ENCODE measurements at places on chromosomes 1 and 21. TPM values are rescaled to one million over a fixed set of nuclear protein-coding genes. Genes with fewer than 3 reads are reported as not detected.

- peak; percentile 40 for DNase-seq
- no peaks in the 10 kb centered on the region for H3K36me3 ChIP-seq
- peaks cover 11% of the 10 kb centered on the region for H3K27me3 ChIP-seq
Observed at GRCh38 chr1:46490656-46491442, 1.2 kb downstream of the DMBX1 start.

DNA sequence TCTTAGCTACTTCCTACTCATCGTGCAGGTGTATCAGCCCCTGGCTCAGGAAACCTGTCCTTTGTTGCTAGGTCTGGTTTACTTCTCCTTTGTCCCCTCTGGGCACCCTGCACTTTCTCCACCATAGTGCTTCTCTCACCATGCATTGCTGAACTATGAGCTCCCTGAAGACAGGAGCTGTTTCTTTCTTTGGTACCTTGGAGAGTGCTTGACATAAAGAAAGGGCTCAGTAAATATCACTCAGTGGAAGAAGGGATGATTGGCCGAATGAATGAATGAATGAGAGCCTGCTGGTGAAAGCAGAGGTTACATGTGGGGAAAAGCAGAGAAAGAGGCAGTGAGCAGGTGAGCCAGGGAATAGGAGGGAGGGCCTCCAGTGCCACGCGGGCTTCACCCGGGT is 9.8 kb upstream of the HMGB4 start:
- peaks cover 2% of the 10 kb centered on the region for H3K27me3 ChIP-seq
- no peak overlapping the region for H3K27ac ChIP-seq
- no peak overlapping the region for H3K4me3 ChIP-seq
- no peaks in the 10 kb centered on the region for H3K36me3 ChIP-seq

DNA sequence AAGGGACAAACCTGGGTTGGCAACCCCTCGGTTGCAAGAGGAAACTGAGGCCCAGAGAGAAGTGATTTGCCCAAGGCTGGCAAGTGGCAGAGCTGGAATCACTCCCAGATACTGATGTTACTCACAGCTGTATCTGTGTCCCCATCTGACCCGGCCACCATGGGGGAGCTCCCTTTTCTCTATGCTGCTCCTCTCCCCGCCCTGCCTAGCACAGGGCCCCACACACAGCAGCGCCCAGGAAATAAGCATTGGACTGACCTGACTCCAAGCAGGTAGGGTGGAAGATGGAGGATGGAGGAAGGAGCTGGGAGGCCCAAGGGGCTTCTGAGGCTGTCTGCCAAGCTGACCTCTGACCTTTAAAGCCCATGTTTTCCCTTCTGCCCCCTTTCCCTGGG is 3.0 kb upstream of the FBLIM1 start:
- peaks cover 11% of the 10 kb centered on the region for H3K4me1 ChIP-seq
- no peaks in the 10 kb centered on the region for H3K36me3 ChIP-seq
- no peak for DNase-seq

DNA sequence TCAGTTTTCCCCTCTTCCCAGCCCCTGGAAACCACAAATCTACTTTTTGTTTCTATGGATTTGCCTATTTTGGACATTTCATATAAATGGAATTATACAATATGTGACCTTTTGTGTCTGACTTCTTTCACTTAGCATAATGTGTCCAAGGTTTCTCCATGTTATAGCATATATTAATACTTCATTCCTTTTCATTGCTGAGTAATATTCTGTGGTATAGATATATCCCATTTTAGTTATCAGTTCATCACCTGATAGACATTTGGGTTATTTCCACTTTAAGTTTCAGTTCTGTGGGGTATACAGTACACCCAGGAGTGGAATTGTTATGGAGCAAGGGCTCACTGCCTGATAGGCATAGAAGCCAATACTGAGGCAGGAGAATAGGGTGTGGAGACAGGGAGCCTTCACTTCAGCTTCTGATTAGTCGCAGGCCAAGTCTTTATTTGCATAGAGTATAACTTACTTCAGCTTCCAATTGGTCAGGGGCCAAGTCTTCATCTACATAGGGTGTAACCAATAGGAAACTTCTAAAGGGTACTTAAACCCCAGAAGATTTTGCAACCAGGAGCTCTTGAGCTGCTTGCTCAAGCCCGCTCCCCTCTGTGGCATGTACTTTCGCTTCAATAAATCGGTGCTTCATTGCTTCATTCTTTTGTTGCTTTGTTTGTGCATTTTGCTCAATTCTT is 8.3 kb upstream of the NVL start:
- H3K4me3 ChIP-seq: no peak overlapping the region
- no peaks in the 10 kb centered on the region for H3K27me3 ChIP-seq
- no peak overlapping the region for H3K27ac ChIP-seq

DNA sequence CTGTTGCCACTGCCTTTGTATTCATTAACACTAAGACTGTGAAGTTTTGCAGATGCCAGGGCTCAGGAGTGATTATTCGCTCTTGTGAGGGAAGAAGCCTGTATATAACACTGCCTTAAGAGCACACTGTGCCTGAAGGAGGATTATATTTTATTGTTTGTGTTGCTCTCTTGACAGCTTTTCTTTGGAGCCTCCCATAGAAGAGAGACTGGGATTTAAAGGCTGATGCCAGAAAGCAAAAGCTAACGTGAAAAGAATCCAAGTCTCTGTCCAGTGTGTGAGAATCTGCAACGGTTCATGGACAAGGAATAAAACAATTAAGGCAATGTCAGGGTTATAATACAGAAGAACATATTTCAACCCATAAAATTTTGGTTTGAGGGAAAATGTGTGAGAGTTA is 316.8 kb downstream of the NFIA start:
- H3K27ac ChIP-seq: no peak overlapping the region
- peaks cover 21% of the 10 kb centered on the region for H3K4me1 ChIP-seq
- H3K4me3 ChIP-seq: no peak overlapping the region
- H3K36me3 ChIP-seq: peaks cover 7% of the 10 kb centered on the region
- DNase-seq: peak; percentile 29

DNA sequence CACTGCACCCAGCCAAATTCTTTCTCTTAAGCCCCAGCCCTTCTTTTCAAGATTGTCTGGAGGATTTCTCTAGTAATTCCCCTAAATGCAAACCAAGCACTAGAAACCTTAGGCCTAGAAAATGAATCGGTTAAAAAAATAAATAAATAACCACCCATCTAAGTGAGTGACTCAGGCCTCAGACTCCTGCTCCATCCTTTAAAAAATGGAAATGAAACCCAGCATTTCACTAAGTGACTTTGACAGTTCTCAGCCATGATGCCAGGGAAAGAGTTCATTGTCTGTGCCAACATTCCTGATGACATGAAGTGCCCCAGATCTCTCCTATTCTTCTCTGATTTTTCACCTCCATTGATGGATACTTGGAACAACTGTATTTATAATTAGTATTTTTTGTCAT is 415.2 kb upstream of the DAB1 start:
- no peaks in the 10 kb centered on the region for H3K36me3 ChIP-seq
- no peaks in the 10 kb centered on the region for H3K27me3 ChIP-seq
- no peak for DNase-seq
- no peak overlapping the region for H3K27ac ChIP-seq
- H3K4me3 ChIP-seq: no peak overlapping the region
- H3K4me1 ChIP-seq: no peaks in the 10 kb centered on the region

GRCh38 chr1:14924455-14925331 is 228.9 kb upstream of the TMEM51 start:
- peak; percentile 61 for DNase-seq
- no peak overlapping the region for H3K27ac ChIP-seq
- no peaks in the 10 kb centered on the region for H3K36me3 ChIP-seq

DNA sequence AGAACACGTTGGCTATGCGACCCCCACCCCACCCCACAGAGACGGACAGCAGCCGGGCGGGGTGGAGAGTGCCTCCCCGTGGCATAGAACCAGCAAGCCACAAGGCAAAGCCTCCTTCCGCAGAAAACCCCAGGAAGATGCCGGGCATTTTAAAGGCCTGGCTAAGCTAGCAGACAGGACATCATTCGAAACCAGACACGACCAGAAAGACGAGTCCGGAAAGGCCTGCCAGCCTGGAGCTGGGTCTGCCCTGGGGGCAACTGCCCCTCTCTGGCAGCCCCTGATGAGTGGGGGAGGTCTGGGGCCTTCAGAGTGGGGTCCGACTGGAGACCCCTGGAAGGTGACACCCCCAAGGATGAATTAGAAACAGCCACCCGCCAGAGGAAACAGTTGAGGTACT is 8.5 kb downstream of the FTCD start:
- no peak overlapping the region for H3K4me3 ChIP-seq
- H3K4me1 ChIP-seq: no peaks in the 10 kb centered on the region
- no peaks in the 10 kb centered on the region for H3K36me3 ChIP-seq
- H3K27ac ChIP-seq: no peak overlapping the region
- H3K27me3 ChIP-seq: no peaks in the 10 kb centered on the region

GRCh38 chr1:10819198-10819901 is 22.9 kb upstream of the CASZ1 start:
- no peak for DNase-seq
- H3K36me3 ChIP-seq: no peaks in the 10 kb centered on the region
- H3K27ac ChIP-seq: no peak overlapping the region

- no peak overlapping the region for H3K4me3 ChIP-seq
- no peaks in the 10 kb centered on the region for H3K27me3 ChIP-seq
- no peak for DNase-seq
- H3K36me3 ChIP-seq: no peaks in the 10 kb centered on the region
- no peaks in the 10 kb centered on the region for H3K4me1 ChIP-seq
- no peak overlapping the region for H3K27ac ChIP-seq
Observed at GRCh38 chr1:244813327-244813726, 22.1 kb upstream of the COX20 start.

GRCh38 chr1:60924964-60925798 is 157.2 kb upstream of the NFIA start:
- H3K36me3 ChIP-seq: no peaks in the 10 kb centered on the region
- no peak overlapping the region for H3K4me3 ChIP-seq
- no peak overlapping the region for H3K27ac ChIP-seq
- no peaks in the 10 kb centered on the region for H3K27me3 ChIP-seq

GRCh38 chr1:162696286-162696862 is 64.1 kb downstream of the DDR2 start:
- no peak overlapping the region for H3K4me3 ChIP-seq
- H3K36me3 ChIP-seq: no peaks in the 10 kb centered on the region
- DNase-seq: peak; percentile 99
- peaks cover 12% of the 10 kb centered on the region for H3K4me1 ChIP-seq

- H3K27me3 ChIP-seq: no peaks in the 10 kb centered on the region
- H3K36me3 ChIP-seq: no peaks in the 10 kb centered on the region
- no peak for DNase-seq
- no peak overlapping the region for H3K27ac ChIP-seq
- H3K4me1 ChIP-seq: peaks cover 2% of the 10 kb centered on the region
Observed at GRCh38 chr1:59123081-59123681, 173.7 kb upstream of the FGGY start.

DNA sequence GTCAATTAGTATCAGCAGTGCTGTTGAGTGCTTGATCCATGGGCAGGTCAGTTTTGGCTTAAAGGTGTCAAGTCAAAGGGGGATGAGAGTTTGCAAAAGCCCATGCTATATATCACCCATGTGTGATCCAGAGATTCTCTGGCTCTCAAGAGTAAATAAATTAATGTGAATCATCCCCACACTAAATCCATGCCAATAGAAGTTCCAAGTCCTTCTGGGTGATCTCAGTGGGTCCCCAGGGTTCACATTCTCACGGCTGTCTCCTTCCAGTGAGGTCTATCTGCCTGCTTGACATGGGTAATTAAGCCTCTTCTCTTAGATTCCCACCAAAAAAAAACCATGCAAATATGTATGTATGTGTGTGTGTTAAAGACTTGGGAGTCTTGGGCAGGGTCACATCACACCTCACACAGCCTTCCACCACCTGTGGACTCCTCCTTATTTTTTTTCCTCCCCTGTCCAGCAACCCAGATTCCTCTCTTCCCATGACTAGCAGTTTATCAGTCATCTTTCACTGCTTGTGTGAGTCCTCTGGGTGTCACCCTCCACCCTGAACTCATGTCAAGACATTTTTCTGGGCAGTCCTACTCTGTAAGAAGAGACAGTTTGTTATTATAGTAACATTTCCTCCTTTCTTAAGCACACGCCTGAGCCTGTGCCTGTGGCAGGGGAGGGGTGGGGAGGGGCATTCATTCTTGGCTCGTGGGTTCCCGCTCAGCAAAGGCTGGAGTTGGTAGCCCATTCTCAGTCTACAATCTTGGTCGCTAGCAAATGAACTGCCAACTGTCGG is 14.3 kb upstream of the S100A11 start:
- H3K4me3 ChIP-seq: no peak overlapping the region
- H3K36me3 ChIP-seq: no peaks in the 10 kb centered on the region
- H3K27ac ChIP-seq: no peak overlapping the region
- no peak for DNase-seq
- peaks cover 23% of the 10 kb centered on the region for H3K27me3 ChIP-seq

DNA sequence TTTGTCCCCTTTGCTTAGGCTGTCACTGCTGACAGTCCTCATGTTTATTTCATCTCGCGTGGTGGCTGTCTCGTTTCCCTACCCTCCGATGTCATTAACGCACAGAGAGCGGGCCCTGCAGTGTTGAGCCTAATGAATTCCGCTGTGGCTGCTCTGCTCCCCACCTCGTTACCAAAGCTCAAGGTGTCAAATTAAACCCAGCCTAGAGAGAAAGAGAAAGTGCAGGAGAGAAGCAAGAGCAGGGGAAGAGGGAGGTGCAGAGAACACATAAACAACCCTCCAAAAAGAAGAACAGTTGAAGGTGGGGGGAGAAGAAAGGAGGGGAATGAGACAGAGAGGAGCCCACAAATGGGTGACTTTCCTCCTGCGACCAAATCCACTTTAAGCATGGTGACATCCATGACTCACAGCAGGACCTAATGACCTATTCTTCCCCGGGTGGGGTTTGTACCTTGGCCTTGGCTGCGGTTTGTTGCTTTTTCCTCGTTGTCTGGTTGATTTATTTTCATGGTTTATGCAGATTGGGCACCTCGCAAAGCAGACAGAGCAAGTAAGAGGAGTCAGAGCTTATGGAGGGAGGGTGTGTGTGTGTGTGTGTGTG is 92.5 kb downstream of the PBX1 start:
- no peak overlapping the region for H3K4me3 ChIP-seq
- no peak overlapping the region for H3K27ac ChIP-seq
- H3K27me3 ChIP-seq: no peaks in the 10 kb centered on the region
- DNase-seq: no peak

GRCh38 chr1:28326984-28327383 is 1.9 kb upstream of the MED18 start:
- no peak overlapping the region for H3K4me3 ChIP-seq
- H3K4me1 ChIP-seq: no peaks in the 10 kb centered on the region
- H3K36me3 ChIP-seq: peaks cover 2% of the 10 kb centered on the region

GRCh38 chr1:224880593-224881307 is 48.7 kb upstream of the DNAH14 start:
- no peak overlapping the region for H3K27ac ChIP-seq
- no peak overlapping the region for H3K4me3 ChIP-seq
- no peaks in the 10 kb centered on the region for H3K27me3 ChIP-seq

The CGN gene
- 38.9 TPM for total RNA-seq

The PLPPR5 gene
- total RNA-seq: 0.21 TPM

The OR2T11 gene
- not detected for total RNA-seq

The PCAT6 gene
- 1.3 TPM for total RNA-seq

The CD1B gene
- not detected for total RNA-seq

The CREG1 gene
- total RNA-seq: 107 TPM

The GUCA2B gene
- not detected for total RNA-seq

The FGR gene
- total RNA-seq: 108 TPM

The OPRD1 gene
- total RNA-seq: 0.28 TPM

The HFM1 gene
- total RNA-seq: 8.0 TPM

The AMY1B gene
- 4.3 TPM for total RNA-seq

The KRTAP19-3 gene
- total RNA-seq: not detected

Data from lung (tissue), 17 donors.